ENCODE measurements at places on chromosomes 12 and 14.

DNA sequence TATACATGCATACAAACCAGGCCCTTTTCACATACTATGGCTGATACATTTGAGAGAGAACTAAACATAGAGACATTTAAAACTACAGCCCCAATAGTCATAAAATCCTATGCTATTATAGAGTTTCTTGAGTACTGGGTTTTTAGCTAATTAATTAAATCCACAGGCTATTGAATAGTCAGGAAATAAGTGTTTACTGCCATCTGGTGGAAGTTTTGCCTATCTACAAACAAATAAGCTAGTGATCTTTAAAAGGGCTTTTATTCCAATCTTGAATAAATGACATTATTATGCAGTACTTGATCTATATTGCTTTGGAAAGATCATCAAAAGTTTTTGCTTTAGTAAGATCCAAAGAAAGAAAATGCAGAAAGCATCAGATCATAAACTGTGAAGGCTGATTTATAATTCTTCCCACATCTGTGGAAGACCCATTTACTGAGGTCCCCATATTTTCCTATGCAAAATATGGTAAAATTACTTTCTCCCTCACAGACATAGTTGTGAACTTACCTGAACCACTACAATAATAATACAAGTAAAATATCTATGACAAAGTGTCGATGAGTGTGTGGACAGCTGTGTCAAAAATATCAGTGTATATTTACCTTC, 131.3 kb downstream of the ITPR2 start:
- DNase-seq: peak; percentile 5

DNA sequence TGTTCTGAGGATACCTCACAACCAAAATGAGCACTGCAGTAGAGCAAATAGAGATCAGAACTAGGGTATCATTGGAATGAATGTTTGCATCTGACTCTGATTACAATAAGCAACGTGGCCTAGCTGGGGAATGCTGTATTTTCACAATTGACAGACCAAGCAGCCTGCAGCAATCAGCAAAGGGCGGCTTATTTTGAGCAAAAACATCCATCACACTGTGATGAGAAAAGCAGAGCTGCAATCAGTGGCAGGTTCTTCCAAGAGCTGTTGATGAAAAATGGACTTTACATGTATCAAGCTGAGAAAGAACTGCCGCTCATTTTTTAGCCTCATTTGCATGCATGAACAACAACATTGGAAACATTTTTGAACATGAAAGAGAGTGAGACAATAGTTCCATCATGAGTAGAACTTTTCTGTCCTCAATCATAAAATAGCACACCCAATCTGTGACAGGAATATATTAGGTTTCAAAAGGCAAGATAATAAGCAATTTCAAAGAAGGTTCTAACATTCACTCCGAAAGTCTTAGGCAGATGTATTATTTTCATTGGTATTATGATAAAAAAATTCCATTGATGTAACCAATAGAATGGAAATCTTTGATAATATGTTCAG, 249.7 kb upstream of the FBXO33 start:
- no peak for DNase-seq

DNA sequence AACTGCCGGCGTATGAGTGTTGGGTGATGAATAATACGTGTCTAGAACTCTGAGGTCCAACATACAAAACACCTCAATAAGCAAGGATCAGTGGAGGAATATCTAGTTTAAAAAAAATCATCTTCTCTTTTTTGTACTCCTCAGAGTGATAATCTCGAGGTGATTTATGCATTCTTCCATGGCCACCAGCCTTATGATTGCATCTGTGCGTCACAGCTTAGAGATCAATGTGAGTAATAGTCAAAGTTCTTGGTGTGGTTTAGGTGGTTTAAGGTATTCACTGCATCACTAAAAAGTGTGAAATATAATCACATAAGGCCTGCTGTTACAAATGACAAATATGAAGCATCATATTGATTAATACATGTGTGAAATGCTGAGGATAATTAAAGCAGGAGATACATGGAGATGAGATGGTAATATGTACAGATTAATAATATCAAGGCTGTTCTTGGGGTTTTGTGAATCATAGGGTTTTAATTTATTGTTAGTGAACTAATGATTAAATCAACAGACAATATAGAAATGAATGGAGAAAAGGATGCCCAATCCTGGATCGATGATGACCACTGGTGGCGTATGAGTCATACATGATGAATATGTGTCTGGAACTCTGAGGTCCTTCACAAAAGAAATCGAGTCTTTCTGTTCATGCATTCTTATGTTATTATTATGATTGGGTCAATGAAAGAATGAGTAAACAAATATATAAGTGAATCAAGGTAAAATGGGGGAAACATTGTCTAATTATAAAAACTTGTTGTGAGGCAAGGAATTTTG, 68.8 kb upstream of the RTL1 start:
- no peak for DNase-seq

- no peak for DNase-seq
These were observed 16.4 kb upstream of the ARID2 start for GRCh38 chr12:45713078-45713477.

DNA sequence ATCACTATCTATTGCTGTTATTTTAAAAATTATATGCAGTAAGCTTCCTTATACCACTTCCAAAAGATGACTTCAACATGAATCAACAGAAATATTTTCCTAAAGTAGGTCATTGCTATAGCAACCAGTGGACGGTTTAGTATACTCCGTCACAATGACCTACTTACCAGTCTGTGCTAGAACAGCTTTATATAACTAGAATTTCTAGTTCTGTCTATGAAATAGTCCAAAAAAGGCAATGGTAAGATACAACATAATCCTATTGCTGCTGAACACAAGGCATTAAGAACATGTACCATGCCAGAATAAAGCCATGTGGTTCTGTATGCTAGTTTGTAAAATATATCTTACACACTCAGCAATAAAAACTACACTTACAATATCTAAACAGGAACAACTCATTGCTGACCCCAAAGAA, 40.7 kb upstream of the MTERF2 start:
- peak; percentile 69 for DNase-seq

- no peak for DNase-seq
These were observed 97.4 kb downstream of the KICS2 start for GRCh38 chr12:64124511-64125197.

DNA sequence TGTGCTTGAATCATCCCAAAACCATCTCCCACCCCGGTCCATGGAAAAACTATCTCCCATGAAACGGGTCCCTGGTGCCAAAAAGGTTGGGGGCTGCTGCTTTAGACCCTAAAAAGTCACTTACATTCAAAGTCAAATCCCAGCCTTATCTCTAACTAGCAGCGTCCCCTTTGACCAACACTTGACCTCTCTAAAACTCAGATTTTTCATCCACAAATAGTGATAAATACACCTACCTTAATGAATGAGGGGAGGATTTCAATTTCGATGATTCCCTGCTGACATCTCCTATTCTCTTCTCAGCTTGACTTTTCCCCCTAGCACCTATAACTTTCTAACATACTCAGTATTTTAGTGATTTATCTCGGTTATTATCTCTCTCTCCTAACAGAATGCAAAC, 137.3 kb downstream of the BTG1 start:
- no peak for DNase-seq

- peak; percentile 27 for DNase-seq
These were observed 10.0 kb upstream of the CLEC7A start for GRCh38 chr12:10140001-10140400.

GRCh38 chr12:49730050-49730449, 11.3 kb upstream of the TMBIM6 start:
- no peak for DNase-seq

DNA sequence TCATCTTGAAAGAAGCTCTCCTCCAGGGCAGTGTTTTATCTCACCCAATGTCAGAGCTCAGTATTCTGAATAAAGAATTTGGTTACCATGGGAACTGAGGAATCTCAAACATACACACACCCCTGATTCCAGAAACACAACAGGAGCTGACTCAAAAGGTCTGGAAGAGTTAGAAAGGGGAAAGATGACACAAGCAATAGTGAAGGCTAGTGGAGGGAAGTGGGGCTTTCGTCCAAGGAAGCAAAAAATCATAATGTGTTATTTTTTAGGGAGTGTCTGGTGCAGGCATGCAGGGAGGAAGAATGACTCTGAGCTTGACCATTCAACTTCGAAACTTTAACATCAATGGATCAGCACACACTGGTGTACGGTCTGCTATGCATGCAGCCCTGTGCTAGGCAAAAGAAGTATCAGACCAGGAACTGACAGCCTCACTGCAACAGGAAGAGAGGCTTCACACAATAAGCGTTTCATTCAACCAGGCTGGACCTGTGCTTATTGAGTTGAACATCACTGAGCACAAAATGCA, 20.3 kb downstream of the HEBP1 start:
- no peak for DNase-seq

GRCh38 chr12:58592475-58593207, 327.7 kb downstream of the LRIG3 start:
- no peak for DNase-seq

- DNase-seq: no peak
These were observed 267.0 kb downstream of the RPL10L start for GRCh38 chr14:46384611-46385010.

GRCh38 chr14:58870961-58871360, 233.2 kb downstream of the DACT1 start:
- DNase-seq: no peak

- DNase-seq: no peak
These were observed 166.7 kb downstream of the RAD51B start for GRCh38 chr14:67986131-67986841.

DNA sequence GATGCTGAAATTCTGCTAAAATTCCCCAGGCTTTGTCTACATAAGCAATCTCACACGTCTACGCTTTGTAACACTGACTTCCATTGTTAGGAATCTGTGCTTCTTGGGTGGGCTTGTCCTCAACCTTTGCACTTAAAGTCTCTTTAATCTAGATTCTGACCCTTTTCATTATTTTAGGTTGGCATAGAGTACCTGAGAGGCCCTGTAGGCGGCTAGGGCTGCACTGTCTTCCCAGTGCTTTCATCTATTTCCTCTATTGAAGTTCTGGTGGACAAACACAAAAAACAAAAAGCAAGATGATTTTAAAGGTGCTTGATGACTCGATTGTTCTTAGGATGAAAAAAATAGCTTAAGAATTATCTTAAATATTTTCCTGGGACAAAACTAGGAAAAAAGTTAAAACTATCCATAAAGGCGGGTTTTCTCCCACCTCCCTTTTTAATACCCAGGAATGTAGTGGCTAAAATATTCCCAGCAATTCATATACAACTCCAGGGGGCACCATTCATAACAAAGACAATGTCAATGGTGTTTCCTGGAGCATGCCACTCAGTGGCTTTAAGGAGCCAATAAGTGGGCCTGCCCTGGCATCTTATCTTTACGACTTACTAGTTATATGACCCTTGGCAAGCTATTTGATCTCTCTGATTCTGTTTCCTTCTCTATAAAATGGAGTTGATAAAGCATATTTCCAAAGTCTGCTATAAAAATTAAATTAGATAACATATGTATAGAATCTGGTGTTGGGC, 197.5 kb downstream of the STXBP6 start:
- no peak for DNase-seq

GRCh38 chr12:124088217-124088907, 115.3 kb downstream of the ZNF664 start:
- no peak for DNase-seq

DNA sequence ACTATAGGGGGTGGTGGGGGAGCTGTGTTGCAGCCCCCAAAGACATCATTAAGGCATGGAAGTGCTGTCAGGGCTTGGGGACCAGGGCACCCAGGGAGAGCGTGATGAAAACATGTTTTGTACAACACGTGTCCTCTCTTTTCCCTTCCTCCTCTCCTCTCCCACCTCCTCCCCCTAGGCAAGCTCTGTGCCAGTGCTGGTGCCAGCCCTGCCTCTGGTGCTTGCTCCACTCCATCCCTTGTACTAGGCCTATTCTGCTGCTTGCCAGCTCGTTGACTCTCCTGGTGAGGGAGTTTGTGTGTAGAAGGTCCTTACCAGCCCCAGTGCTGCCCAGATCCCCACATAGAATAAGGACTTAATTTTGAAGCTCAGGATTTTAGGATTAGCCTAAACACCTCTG, 3.2 kb upstream of the RARG start:
- DNase-seq: no peak

DNA sequence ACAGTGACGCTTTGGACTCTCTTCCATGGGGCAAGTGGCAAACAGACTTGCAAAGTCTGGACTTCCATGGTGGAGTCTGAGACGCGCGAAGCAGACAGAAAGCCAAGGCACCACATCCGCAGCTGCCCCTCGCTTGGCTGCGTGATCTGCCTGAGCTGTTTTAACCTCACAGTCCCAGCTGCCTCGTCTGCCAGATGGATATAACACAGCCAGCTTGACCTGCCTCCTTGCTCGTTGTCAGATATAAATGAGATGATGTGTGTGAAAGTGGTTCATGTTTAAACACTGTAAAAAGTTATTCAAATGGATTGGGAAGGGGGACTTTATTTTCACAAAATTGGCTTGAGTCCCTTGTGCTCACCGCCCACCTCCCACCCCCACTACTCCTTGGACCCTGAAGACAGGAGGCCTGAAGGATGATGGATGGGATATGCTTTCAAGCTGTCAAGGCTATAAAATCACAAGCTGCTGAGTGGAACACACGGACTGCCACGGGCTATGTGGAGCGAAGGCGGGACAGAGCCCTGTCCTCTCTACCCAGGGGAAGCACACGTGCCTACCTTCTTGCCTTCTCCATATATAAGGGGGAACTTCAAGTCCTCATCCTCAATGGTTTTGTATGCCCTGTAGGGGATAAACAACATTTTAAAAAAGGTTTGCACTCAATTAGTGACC, 226.9 kb downstream of the MON2 start:
- DNase-seq: no peak

- no peak for DNase-seq
These were observed 16.2 kb downstream of the SYNE3 start for GRCh38 chr14:95500201-95500681.

DNA sequence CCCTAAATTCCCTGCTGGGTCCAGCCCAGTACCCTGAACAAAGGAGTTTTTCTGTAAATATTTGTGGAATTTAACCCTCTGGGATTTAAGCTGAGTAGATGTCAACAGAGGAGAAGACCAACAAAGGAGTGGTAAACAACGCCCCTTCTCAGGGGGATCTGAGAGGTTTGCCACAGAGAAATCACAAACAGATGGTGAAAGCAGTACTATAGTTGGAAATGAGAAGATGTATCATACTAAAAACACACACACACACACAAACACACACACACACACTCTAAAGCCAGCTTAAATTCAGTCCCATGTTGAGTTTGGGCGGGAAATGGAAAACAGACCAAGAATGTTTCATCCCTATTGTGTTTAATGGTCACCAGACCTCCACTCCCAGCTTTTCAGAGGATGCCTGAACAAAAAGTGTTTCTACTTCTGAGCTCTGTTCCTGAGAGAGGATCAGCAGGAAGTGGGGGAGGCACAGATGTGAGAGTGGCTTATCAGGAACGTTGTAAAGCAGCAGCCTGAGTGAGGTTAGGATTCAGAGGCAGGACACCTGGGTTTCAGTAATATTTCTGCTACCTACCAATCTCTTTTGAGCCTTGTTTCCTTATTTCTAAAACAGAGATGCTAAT, 3.2 kb downstream of the BIN2 start:
- peak; percentile 27 for DNase-seq

DNA sequence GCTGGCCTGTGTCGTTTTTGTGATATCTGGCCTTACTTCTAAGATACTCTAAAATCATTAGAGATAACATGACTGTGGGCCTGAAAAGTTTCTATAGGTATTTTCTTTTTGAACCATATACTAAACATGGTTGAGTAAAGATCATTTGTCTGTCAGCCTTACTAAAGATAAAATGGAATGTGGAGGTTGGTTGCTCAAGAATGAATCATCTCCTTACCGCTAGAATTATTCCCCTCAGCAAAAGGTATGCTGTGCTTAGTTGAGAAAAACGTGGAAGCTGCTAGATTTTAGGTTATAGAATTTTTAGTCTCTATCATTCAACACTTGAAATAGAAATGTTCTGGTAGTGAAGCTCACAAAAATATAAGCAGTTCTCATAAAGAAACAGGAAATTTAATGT, 407.3 kb downstream of the AEBP2 start:
- DNase-seq: no peak

All from CD4-positive, alpha-beta T cell treated with Interleukin-6 at 100 ng/mL for 8 hours (primary cell).